ENCODE measurements at places on chromosomes 13 and 19.
A peak's percentile ranks its signal among the peaks of the same experiment; 100 is the strongest.

DNA sequence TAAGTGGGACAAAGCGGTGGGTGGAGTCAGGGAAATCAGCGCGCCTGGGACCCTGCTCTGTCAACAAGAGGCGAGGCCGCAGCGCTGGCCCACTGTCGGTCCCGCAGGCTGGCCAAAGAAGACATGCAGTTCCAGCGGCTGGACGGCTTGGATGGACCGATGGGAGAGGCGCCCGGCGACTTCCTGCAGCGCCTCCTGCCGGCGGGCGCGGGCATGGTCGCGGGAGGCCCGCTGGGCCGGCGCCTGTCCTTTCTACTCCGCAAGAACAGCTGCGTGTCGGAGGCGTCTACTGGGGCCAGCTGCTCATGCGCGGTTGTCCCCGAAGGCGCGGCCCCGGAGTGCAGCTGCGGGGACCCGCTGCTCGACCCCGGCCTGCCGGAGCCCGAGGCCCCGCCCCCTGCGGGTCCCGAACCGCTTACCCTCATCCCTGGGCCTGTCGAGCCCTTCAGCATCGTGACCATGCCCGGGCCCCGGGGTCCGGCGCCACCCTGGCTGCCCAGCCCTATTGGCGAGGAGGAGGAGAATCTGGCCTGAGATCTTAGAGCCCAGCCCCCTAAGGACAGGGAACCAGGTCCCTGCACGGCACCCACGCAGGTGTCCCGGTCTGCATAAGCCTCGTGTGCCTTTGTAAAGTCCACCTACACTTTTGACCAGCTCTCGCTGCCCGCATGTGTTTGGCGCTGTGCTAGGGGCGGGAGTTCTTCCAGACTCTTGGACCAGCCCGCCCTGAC is 6.1 kb downstream of the BEST2 start:
- peak; percentile 29 for DNase-seq

- no peak for DNase-seq
These were observed 50.0 kb upstream of the MIR17HG start for GRCh38 chr13:91297503-91297902.

DNA sequence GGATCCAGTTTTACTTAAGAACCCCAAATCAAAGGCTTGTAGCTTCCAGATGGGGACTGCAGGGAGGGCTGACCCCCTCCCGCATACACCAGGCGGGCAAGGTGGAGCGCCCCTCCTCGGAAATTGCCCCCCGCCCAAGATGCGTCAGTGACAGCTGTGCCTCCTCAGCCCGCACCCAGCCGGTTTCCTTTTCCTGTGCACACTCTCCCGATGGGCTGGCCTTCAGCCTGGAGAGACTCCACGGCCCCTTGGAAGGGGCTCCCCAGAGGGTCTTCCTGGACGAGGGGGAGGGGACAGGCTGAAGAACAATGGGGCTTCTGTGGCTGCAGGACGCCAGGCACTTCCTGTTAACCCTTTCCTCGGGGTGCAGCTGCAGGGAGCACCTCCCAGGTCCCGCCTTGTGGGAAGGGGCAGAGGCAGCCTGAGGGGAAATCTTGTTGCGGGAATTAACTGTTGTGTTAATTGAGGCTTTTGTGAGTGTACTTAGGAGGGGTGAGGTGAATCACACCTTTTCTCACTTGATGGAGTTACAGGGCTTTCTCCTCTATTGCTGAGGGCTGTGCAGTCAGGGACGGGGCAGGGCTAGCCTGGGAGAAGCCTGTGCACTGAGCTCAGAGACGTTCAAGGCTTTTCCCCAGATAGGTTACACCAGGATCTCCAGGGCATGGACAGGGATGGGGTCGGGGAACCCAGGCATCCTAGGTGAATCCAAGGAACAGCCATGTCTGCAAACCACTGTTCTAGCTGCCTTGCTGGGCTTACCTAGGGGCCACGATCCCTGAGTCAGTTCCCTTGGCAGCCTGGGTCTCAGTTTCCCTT is 14.3 kb downstream of the IER2 start:
- DNase-seq, result no peak

DNA sequence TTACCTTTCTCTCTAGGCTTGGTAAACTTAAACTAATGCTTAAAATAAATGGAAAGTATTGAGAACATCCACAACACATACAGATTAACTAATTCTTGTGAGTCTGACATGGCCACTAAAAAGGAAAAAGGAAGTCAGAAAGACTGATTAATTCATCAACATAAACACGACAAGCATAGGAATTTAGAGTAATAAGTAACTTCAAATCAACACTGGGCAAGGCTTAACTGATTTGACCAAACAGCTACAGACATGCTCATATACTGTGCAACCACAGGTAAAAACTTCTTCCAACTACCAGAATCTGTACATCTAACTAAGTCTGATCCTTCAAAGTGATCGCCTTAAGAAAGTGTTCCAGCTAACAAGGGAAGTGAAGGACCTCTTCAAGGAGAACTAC is 20.5 kb downstream of the UGGT2 start:
- no peak for DNase-seq

DNA sequence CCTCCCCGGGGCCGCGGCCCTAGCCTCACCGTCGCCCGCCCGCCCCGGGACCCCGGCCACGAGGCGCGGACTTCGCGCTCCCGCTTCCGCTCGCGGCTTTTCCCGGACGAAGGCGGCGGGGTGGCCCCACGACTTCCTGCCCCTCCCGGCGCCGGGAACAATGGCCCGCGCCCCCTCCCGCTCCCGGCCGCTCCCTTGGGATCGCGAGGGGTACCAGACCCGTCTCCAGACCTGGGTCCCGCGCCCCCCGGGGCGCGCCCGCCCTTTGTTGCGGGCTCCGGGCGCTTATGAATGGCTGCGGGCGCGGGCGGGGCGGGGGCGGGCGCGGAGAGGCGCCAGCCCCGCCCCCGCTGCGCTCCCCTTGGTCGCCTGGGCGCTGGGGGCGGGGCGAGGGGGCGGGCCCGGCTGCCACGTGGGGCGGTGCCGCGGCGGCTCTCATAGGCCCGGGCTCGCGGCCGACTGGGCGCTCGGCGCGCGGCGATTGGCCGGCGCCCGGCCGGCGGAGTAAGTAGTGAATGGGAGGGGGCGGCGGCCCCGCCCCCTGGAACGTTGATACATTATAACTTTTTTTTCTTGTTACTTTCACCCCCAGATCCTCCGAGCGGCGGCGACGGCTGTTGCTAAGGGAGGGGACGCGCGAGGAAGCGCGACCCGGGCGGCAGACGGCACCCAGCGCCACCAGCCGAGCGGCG is 1.1 kb downstream of the MIDN start:
- DNase-seq, result peak; percentile 95

DNA sequence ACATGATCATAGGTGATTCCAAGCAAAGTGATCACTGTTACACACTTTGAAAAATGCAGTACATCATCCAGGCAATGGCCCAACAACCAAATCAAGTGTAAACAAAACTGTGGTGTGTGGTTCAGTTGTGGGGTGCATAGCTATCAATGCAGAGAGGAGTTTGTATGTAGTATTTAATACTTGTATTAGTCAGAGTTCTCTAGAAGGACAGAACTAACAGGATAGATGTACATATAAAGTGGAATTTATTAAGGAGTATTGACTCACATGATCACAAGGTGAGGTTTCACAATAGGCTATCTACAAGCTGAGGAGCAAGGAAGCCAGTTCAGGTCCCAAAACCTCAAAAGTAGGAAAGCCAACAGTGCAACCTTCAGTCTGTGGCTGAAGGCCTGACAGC is 249.3 kb upstream of the HTR2A start:
- no peak for DNase-seq
